EH (cell line): ENCODE measurements at places on chromosomes 2 and 18.

DNA sequence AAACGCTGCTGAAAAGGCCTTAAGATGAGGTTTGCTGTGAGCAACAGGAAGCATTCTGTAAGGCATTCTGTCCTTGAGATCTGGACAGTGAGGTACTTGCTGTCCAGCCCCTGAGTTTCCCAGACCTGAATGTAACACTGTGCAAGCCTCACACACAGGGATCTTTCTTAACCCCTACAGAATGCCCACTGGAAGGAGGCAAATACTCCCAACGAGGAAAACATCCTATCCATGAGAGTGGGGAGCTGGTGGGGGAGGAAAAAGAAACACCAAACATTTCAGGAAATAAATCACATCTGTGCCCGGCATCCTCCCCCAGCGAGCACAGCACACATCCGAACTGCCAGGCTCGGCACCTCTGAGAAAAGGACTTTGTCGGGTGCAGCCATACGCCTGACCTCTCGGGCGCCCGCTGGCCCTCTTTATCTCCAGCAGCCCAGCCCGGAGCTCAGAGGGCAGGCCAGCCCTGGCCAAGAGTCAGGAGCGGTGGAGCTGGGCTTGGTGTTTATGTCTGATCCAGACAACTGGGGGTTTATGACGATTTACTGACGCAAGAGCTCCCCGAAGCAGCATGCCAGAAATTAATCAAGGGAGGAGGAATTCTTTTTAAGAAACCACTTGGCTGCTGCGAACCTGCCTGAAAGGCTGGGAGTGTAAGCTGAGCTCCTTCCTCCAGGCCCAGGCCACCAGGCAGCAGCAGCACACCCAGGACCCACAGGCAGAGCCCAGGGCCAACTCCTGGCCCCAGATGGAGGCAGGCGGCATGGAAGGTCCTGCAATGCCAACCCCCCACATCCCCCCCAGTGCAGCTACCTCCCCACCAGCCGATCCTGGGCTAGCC, 72.2 kb downstream of the HDAC4 start:
- peak; percentile 86 for DNase-seq

GRCh38 chr2:100321866-100322820, at the start of gene LONRF2:
LONRF2 (minus strand) TSS chr2:100322501; CDS start chr2:100322093, 408 bp downstream.
- no peak for DNase-seq

GRCh38 chr2:172208791-172209325, 106.2 kb upstream of the DLX2 start:
- peak; percentile 85 for DNase-seq

- no peak for DNase-seq
These were observed 59.8 kb downstream of the NDUFA10 start for GRCh38 chr2:239965318-239965717.

DNA sequence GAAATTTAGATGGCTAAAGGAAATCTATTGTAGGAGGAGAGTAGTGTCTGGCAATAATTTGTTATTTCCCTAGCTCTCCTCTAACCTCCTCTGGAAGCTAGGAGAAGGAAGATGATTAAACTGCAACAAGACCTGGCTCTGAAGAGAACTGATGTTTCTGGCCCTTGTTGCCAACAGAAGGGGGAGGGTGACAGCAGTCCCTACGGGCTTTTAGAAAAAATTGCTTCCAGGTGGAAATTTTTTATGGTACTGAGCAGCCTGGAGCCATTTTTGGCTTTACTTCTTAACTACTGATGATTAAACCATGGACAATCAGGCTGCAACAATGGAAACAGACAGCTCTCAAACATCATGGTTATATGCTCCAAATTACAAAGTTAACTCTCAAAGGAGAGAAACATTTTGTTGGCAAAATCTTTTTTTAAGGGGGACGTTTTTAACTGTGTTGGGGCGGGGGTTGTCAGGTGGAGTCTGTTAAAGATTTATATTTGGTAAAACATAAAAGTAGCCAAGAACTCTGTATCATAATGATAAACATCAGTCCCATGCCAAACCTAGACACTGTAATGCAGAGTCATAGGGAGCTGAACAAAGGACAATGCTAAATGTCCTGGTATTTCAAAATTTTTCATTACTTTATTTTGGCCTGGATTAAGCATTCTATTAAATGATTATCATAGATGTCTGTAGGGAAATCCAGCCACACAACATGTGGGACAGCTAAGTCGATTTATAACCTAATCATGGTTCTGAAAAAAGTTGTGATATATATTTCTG, 70.0 kb downstream of the EXOC6B start:
- DNase-seq = peak; percentile 47

DNA sequence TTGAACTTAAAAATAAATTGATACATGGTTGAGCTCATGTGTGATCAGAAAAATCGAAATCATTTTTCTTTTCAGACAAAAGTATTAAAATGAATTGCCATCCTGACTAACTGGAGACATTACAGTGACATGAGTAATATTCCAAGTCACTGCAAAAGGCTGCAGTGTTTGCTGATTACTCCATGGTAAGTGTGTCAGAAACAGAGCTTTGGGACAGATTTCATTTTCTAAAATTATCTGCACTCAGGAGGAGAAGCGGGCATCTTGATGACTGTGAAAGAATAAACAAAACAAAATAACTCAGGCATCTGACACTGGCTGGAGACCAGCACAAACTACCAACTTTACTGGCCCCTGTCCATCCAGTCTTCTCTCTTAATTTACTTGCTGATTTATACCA, 312.3 kb upstream of the PIK3C3 start:
- no peak for DNase-seq

DNA sequence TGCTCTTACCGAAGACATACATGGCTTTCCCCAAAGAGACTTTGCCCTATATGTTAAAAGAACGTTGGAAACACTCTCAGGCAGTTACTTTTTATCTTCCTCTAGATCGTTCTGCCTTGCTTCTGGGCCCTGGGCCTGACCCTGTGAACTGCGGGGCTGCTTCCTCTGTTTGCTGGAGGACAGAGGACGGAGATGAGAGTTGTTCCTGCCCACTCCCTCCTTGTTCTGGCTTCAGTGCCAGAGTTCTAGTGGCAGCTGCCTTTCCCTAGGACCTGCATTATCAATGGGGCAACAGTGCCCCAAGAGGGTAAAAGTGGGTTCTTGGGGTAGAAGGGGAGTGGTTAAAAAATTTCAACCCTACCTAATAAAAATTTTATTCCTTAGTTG, 6.5 kb upstream of the FN1 start:
- DNase-seq = no peak

DNA sequence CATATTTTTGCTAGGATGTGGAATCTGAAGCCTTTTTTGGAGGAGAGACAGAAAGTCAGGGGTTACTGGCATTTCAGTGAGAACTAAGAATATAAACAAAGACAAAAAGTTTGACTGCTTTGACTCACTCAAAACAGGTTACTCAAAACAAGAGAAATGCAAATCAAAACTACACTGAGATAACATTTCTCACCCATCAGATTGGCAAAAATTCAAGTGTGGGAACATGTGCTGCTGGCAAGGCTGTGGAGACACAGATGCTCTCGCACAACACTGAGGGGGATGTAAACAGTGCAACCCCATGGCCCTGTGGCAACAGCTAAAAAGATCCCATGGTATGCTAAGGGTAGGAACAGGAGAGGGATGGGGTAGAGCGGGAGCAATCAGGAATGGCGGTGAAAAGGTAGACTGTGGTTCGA, 86.6 kb downstream of the DTNB start:
- peak; percentile 54 for DNase-seq

DNA sequence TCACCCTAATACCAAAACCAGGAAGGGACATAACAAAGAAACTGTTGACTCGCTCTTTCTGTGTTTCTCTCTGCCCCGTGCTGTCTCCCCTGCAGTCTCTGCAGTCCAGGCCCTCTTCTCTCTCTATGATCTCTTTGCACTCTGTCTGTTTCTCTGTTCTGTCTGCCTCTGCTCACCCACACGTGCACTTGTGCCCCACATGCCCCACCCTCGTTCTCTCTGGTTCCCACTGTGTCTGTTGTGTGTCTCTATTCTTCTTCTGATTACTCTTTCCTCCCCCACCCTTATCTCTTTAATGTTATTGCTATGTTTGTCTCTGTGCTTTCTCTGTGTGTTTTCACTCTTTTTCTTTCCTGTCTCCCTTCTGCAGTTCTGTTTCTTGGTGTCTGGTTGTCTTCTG, 54.0 kb downstream of the NAT8 start:
- DNase-seq = no peak

GRCh38 chr2:62939735-62940491, 110.7 kb upstream of the OTX1 start:
- DNase-seq = peak; percentile 92

DNA sequence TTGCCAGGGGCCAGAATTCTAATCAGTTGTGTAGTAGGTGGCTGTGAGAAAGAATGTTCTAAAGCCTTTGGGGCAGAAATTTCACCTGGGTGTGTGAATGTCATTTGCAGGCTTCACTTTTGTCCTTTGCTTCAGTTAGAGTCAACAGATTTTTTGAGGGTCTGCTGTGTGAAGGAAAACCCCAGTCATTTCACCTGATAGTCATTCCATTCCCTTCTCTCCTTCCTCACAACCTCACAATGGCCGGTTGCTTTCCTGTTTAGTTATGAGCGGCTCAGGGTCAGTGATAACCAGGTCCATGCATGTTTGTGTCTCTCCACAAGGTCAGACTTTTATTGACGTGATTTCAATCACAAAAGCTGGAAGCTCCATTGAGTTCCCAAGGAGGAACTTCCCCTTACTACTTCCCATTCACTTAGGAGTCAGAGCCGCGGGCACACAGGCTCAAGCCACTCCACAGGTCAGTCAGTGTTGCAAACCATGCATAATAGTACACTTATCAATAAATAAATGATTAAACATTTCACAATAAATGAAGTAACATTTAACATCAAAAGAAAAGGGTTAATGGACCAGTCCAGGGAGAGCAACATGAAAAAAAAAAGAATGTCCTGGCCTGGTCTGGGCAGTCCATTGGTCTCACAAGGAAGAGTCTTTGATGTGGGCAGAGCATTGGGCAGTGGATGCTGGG, 74.3 kb downstream of the NPAS2 start:
- DNase-seq = no peak

- no peak for DNase-seq
These were observed 20.8 kb upstream of the VIT start for GRCh38 chr2:36675579-36676282.

- no peak for DNase-seq
These were observed 71.2 kb downstream of the BCL2L11 start for GRCh38 chr2:111191877-111192276.

DNA sequence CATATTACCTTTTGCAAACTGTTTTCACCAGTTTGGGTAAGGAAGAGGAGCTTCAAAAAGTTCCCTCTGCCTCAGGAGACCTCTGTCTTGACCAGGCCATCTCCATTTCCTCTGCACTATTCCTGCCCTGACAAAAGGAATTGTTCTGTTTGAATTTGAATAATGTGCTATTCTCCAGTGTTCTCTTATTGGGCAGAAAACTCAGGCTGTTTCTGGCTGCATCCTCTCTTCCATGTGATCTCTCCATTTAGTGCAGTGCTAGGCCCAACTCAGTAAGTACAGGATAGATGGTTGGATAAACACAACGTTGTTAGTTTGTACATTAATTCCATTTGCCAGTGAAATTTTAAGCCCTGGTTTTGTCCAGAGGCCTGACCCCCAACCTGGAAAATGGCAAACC, 102.2 kb upstream of the CELF4 start:
- DNase-seq = no peak

DNA sequence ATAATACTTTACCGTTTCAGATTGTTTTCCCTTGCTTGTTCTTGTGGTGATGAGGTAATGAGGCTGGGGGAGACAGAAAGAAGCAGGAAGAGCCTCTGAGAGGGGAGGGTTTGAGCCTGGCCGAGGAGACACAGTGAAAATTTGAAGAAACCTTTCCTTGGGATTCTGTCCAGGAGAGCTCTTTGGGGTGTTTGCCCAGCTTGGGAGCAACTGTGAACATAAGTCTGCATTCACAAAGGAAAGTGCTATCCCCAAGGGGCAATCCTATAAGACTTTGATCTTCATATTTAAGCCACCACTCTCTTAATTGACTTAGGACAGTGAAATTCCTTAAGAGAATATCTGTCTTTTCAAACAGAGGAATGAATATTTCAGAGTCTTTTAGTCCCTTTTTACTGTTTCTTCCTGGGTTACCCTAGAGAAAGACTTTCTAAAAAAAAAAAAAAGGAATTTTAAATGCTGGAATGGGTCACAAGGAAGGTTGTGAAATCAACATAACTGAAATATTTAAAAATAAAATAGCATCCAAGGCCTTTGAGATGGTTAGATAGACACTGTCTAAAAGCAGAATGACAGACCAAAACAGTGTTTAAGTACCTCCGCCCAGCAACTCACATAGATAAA, 52.5 kb upstream of the STAM2 start:
- DNase-seq = peak; percentile 60

DNA sequence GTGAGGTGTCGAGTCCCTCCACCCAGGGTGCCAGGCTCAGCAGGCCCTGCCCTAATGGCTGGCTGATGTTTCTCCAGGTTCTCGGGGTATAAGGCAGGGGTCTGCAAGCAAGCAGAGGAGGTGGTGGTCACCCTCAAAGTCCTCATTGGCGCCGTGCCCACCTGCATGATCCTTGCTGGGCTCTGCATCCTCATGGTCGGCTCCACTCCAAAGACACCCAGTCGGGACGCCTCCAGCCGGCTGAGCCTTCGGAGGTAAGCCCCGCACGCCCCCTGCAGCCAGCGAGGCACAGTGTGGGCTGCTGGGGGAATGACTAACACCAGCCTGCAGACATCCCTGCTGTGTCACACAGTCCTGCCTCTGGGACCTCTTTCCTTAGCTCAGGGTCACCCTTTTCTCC, 14.1 kb downstream of the MFSD2B start:
- DNase-seq = peak; percentile 61

- no peak for DNase-seq
These were observed 34.0 kb downstream of the NAPG start for GRCh38 chr18:10559553-10560451.

GRCh38 chr18:5166606-5167280, 30.3 kb downstream of the AKAIN1 start:
- DNase-seq = no peak

GRCh38 chr18:45764000-45764686, 40.2 kb downstream of the SLC14A1 start:
- DNase-seq = peak; percentile 68
